CD4-positive, CD25-positive, alpha-beta regulatory T cell (primary cell): ENCODE measurements at places on chromosomes 11 and 22. TPM values are rescaled to one million over a fixed set of nuclear protein-coding genes. Genes with fewer than 3 reads are reported as not detected.

The VSTM5 gene
- not detected for total RNA-seq

The C2CD2L gene
- 21.1 TPM for total RNA-seq

The ENDOD1 gene
- 11.0 TPM for total RNA-seq

The TENM4 gene
- not detected for total RNA-seq

The NELL1 gene
- not detected for total RNA-seq

DNA sequence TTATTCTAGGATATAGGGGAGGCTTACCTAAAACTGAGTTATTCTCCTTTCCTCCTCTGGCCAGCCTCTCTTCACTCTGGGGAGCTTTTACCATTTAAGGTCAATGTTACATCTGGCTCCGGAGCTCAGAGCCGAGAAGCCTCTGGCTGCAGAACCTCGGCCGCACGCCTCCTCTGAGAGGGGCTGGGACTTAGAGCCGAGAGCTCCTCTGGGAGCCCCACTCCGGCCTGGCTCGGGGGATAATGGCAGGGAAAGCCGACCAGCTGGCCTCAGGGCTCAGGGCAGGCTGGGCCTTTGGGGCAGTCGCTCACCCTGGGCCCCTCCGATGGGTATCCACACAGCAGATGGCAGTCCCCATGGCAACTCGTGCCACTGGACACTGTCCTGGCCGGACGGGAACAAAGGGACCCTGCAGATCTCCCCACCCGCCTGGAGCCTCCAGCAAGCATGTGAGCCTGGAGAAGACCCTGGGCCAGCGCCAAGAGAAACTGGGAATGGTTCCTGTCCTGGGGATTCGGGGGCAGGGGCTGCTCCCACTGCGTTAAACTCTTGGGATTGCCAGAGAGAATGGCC is at the start of gene IRAG1:
Gene IRAG1 (minus strand): TSS at position 247 of the 573 bp plus-strand sequence. CDS start 153 bp downstream, at position 94.
- H3K27me3 ChIP-seq: peaks cover 2% of the 10 kb centered on the region
- DNase-seq: no peak

- H3K36me3 ChIP-seq: no peaks in the 10 kb centered on the region
- H3K4me3 ChIP-seq: peak overlapping the region; percentile 13
- H3K27ac ChIP-seq: peak overlapping the region; percentile 60
- no peaks in the 10 kb centered on the region for H3K27me3 ChIP-seq
- no peak for DNase-seq
- peaks cover 31% of the 10 kb centered on the region for H3K4me1 ChIP-seq
Measured at GRCh38 chr11:76288166-76288980, 82.1 kb upstream of the WNT11 start.

DNA sequence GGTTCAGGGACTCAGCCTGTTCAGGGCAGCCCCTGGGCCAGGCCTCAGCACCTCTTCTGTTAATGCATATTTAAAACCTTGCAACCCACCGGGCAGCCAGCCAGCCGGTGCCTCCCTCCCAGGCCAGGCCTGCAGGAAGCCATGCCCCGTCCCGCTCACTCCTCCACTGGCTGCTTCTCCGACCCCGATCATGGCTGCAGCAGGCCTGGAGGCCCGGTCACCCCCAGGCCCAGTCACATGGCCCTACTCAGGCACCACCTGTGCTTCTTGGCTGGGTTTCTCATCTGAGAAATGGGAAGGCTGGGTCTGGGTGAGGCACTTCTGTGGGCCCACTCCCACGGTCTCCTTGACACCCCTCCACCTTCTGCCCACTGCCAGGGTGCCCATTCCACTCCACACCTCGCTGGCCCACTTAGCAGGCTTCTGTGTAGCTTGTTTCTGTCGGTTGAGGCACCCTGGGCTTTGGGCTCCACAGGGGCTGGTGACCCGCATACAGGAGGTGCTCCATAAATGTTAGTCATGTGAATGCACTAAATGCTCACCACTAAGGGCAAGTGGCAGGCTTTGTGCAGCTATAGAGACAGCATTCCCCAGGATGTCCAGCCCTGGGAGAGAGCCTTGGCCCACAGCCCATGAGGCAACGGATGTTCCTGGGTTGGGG is 11.4 kb downstream of the RTN4R start:
- H3K27me3 ChIP-seq: no peaks in the 10 kb centered on the region
- no peaks in the 10 kb centered on the region for H3K4me1 ChIP-seq
- no peaks in the 10 kb centered on the region for H3K36me3 ChIP-seq
- DNase-seq: no peak

DNA sequence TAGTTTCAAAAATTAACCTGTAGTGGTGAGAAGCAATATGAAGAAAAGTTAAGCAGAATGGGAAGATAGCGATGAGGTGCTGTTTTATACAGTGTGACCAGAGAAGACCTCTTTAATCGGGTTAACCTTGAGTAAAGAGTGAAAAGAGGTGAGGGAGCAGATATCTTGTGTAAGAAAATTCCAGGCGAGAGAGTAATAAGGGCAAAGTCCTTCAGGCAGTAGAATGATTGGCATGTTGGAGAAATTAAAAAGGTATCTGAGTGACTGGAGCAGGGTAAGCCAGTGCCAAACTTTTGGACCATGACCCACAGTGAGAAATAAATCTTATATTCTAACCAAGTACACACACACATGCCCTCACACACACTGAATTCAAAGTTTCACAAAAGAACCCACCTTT is 374.7 kb upstream of the LARGE1 start:
- no peaks in the 10 kb centered on the region for H3K27me3 ChIP-seq
- H3K4me3 ChIP-seq: no peak overlapping the region
- no peaks in the 10 kb centered on the region for H3K36me3 ChIP-seq
- no peak overlapping the region for H3K27ac ChIP-seq
- no peak for DNase-seq

GRCh38 chr11:117620086-117620485 is 176.9 kb downstream of the DSCAML1 start:
- no peak overlapping the region for H3K27ac ChIP-seq
- no peaks in the 10 kb centered on the region for H3K4me1 ChIP-seq
- H3K4me3 ChIP-seq: no peak overlapping the region
- no peak for DNase-seq
- H3K36me3 ChIP-seq: no peaks in the 10 kb centered on the region

GRCh38 chr11:35343033-35343598 is 76.2 kb downstream of the SLC1A2 start:
- peak; percentile 93 for DNase-seq
- peak overlapping the region; percentile 64 for H3K4me3 ChIP-seq
- H3K27ac ChIP-seq: no peak overlapping the region
- H3K36me3 ChIP-seq: no peaks in the 10 kb centered on the region
- peaks cover 8% of the 10 kb centered on the region for H3K4me1 ChIP-seq

DNA sequence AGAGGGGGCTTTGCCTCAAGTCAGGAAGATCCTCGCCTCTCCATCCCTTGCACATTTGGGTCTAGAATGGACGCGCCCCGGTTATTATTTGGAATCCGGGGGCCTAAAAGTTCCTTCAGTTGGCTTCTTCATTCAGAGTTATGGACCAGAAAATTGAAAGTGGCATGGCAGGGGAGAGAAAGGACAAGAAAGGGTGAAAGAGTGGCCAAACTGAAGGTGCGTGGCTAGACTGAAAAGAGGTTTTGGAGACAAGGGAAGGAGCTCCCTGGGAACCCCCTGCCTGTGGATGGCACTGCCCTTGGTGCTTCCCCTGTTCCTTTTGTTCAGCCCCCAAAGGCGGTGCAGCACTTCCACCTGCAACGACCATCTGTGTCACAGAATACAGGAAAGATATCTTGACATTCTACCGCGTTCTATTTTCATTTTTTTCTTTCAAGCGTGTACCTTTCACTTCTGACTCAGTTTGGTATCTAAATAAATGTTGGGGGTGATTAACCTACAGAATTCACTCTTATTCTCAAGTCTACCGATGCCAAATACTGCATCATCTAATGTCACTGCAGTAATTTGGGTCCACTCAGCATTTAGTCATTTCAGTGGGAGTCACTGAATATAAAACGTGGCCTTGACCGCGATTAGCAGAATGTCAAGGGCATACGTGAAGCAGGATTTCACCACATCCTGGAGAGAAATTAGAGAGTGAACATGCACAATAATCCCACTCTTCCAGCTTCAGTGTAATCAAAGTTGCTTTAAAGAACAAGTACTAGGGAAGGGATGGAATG is 88.1 kb upstream of the ARHGAP32 start:
- peaks cover 21% of the 10 kb centered on the region for H3K27me3 ChIP-seq
- no peak overlapping the region for H3K27ac ChIP-seq
- H3K4me1 ChIP-seq: peaks cover 12% of the 10 kb centered on the region
- H3K36me3 ChIP-seq: no peaks in the 10 kb centered on the region
- H3K4me3 ChIP-seq: no peak overlapping the region

GRCh38 chr11:124746621-124747243 is 5.3 kb downstream of the VSIG2 start:
- DNase-seq: peak; percentile 80
- peak overlapping the region; percentile 86 for H3K4me3 ChIP-seq
- no peaks in the 10 kb centered on the region for H3K27me3 ChIP-seq
- no peaks in the 10 kb centered on the region for H3K36me3 ChIP-seq

DNA sequence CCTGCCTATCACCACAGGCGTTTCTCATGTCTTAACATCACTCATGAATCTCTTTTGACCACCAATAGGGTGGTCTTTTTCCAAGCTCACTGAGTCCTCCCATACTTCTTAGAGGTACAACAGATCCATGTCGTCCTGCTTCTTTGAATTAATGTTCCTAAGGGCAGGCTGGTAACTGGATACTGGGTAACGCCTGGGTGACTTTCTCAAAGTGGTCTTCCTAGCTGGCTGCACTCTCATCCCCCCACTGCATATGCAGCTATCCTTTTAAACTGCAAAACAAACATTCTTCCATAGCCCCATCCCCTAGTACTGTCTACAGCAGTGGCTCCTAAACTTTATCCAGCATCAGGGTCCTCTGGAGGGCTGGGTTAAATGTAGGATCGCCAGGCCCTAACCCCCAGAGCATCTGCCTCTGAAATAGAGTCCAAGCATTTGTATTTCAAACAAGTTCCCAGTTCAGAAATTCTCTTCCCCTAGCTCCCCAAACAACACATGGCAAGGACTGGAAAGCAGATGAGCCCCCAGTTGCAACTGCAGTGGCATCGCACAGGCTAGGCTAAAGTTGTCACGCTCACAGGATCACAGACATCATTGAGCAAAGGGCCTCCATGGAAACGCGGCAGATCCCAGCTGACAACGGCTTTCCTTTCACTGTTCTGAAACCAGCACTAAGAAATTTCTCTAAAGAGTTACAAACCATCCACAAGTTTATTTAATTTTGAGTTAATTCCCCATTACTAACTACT is 204.9 kb downstream of the LARGE1 start:
- no peak overlapping the region for H3K4me3 ChIP-seq
- H3K4me1 ChIP-seq: no peaks in the 10 kb centered on the region
- H3K27ac ChIP-seq: no peak overlapping the region
- no peaks in the 10 kb centered on the region for H3K36me3 ChIP-seq
- no peak for DNase-seq
- H3K27me3 ChIP-seq: no peaks in the 10 kb centered on the region

- no peak for DNase-seq
- no peaks in the 10 kb centered on the region for H3K4me1 ChIP-seq
- no peak overlapping the region for H3K4me3 ChIP-seq
- no peaks in the 10 kb centered on the region for H3K36me3 ChIP-seq
Measured at GRCh38 chr22:45923835-45924234, 53.1 kb downstream of the WNT7B start.

DNA sequence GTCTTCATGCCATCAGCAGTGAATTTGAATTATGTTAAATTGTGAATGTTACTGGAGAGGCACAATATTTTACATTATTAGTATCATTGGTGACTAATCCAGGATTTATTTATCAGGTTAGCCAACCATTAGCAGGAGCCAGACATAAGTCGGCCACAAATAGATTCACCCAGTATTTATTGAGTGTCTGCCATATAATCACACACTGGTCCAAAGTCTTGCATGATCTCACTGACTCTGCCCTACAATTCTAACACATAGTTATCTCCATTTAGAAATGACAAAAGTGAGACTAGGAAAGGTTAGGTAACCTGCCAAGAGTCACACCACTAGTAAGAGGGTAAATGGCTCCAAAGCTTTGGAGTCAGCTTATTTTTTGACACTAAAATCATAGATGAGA is 179.6 kb downstream of the BLID start:
- no peak for DNase-seq
- no peaks in the 10 kb centered on the region for H3K27me3 ChIP-seq
- no peak overlapping the region for H3K27ac ChIP-seq
- no peak overlapping the region for H3K4me3 ChIP-seq
- no peaks in the 10 kb centered on the region for H3K4me1 ChIP-seq

GRCh38 chr11:95585752-95586077 is 203.9 kb downstream of the FAM76B start:
- no peaks in the 10 kb centered on the region for H3K27me3 ChIP-seq
- no peak overlapping the region for H3K27ac ChIP-seq
- DNase-seq: no peak
- H3K36me3 ChIP-seq: no peaks in the 10 kb centered on the region

DNA sequence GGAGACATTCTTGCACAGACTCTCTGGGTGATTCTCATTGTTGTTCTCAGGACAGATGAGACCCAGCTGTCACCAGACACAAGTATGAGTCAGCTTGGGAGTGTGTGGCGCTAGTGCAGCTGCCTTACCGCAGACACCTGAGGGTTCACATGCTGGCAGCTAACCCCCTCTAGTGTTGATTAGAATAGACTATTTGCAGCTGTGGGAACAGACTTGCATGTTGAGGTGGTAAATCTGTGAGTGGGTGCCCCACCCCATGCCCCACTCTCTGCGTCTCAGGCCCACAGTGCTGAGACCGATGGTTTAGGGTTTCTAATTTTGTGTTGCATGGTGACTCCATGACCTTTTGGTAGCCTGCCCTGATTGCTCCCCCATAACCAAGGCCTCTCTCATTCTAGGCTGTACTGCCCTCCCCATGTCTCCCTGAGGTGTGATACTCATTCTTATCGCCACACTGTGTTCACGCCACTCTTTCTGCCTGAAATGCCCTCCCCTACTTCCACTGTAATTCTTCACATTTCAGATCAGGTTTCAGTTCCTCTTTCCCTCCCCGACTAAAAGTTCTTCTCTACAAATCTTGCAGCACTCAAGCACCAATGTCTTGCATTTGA is 73.7 kb upstream of the KIRREL3 start:
- no peak overlapping the region for H3K27ac ChIP-seq
- no peaks in the 10 kb centered on the region for H3K27me3 ChIP-seq
- no peak overlapping the region for H3K4me3 ChIP-seq
- no peaks in the 10 kb centered on the region for H3K4me1 ChIP-seq
- no peak for DNase-seq

DNA sequence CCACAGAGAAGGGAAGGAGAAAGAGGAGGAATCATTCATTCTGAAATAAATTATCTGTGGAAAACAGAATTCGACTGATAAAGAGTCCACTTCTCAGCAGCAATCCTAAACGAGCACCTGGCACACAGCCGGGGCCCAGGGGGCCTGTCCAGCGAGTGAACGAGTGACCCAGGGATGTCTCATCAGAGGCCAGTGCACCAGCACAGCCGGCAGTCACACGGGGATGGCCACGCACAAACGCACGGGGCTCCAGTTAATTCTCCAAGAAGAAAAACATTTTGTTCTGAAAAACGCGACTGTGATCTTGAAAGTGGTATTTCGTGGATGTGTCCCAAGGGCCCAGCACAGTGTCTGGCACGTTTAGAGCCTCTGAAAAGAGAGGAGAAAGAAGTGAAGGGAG is 154.6 kb downstream of the BRD1 start:
- no peak overlapping the region for H3K4me3 ChIP-seq
- DNase-seq: no peak
- no peaks in the 10 kb centered on the region for H3K36me3 ChIP-seq
- H3K27ac ChIP-seq: no peak overlapping the region

GRCh38 chr11:90601261-90601660 is 378.4 kb upstream of the CHORDC1 start:
- no peak overlapping the region for H3K27ac ChIP-seq
- H3K27me3 ChIP-seq: no peaks in the 10 kb centered on the region
- no peak overlapping the region for H3K4me3 ChIP-seq
- DNase-seq: no peak
- no peaks in the 10 kb centered on the region for H3K4me1 ChIP-seq
- H3K36me3 ChIP-seq: no peaks in the 10 kb centered on the region
